ENCODE measurements at places on chromosomes 3 and 15.

- DNase-seq: no peak
Observed at GRCh38 chr3:49972656-49973055, 32.7 kb downstream of the RBM6 start.

DNA sequence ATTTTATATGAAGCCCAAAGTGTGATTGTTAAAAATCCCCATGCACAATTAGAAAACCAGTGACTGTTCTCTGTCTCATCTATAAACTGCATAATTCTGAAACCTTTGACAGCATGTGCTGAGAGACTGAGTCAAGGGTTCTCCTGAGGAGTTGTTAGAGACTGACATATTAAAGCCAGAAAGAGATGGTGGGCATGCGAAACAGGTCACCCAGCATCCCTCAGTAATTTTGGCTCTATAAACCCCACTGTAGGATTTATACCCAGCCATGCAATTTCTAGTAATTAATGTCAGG is 3.6 kb downstream of the VGLL3 start:
- no peak for DNase-seq

GRCh38 chr3:102736288-102736974 is 301.6 kb downstream of the ZPLD1 start:
- no peak for DNase-seq

DNA sequence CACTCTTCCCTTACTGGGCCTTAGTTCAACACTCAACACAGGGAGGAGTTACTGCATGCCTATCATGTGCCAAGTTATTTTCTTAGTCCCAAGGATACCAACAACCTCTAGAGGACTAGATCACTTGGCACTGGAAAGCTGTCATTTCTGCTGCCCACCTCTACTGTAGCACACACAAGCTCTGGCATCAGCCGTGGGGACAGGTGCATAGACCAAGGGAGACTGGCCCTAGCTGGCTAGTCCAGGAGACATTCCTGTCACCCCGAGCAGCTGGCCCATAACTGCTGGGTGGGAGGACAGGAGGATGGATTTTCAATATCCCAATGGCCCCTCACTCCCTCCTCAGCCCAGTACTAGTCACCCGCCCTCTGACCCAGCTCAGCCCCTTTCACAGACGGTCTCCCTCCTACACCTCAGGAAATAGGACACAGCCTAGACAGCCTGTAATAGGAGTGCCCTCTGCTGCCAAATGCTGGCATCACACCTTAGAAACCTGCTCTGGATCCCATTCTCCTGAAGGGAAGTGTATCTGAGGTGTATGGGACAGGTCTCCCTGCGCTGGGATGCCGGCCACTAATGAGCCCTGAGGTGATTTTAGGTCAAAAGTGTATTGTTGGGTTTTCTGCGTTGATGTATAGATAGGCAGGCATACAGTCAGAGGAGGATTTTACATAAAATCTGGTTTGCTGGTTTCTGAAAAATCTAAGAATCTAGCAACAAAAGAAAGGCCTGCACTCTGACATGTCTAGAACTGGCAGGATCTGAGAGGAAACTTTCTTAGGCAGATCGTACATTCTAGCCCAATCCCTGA is 3.4 kb upstream of the DZIP1L start:
- DNase-seq: no peak

GRCh38 chr3:30712991-30713390 is 106.6 kb downstream of the TGFBR2 start:
- no peak for DNase-seq

GRCh38 chr3:27623085-27623753 is 98.9 kb downstream of the EOMES start:
- no peak for DNase-seq

DNA sequence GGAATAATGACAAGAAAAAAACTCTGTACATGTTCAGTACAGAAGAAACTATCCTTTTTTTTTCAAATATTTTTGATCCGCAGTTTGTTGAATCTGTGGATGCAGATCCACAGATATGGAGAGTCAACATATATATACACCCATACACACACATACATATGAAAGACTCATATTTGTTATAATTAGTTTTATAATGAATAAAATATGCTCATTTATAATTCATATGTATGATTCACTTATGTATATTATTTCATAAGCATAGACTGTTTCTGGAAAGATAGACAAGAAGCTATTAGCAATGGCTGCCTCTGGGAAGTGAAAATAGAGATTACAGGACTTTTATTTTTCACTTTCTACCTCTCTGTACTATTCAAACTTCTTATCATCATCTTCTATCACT is 9.8 kb downstream of the DZIP1L start:
- DNase-seq: no peak

Measured in effector CD4-positive, alpha-beta T cell (primary cell).